Epithelial cell of esophagus (primary cell): ENCODE measurements at places on chromosomes 5 and 9.

GRCh38 chr5:107513337-107514085 is 157.2 kb downstream of the EFNA5 start:
- peak; percentile 18 for DNase-seq

DNA sequence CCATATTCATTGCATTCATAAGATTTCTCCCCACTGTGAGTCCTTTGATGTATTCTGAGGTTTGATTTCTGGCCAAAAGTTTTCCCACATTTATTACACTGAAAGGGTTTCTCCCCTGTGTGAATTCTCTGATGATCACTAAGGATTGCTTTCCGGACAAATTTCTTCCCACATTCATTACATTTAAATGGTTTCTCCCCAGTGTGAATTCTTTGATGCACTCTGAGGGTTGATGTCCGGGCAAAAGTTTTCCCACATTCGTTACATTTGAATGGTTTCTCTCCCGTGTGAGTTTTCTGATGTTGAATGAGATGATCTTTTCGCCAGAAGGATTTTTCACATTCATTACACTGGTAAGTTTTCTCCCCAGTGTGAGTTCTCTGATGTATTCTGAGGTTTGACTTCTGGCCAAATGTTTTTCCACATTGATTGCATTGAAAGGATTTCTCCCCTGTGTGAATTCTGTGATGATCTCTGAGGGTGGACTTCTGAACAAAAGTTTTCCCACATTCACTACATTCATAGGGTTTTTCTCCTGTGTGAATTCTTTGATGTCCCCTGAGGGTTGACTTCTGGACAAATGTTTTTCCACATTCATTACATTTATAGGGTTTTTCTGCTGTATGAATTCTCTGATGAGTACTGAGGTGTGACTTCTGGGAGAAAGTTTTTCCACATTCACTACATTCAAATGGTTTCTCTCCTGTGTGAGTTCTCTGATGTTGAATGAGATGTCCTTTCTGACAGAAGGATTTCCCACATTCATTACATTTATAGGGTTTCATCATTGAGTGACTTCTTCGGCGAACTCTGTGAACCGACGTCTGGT is 18.8 kb downstream of the ZNF510 start:
- no peak for DNase-seq

- no peak for DNase-seq
Measured at GRCh38 chr9:70298245-70298771, 39.5 kb downstream of the SMC5 start.

DNA sequence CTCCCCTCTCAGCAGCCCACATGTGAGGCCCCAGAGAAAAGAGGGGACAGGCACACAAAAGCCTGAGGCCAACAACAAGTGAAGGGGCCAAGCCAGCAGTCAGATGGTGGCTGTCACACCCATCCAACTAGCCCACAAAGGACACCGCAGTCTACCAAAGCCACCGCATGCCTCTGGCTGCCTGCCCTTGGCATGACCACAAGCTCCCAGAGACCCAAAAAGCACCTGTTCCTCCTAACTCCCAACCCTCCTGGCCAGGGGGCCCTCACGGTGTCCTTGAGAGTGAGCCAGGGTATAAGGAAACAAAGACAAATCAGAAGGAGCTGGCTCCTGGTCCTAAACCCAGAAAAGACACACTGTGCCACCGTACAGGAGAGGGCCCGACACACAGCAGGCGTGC is 77.8 kb upstream of the LRRTM2 start:
- DNase-seq: no peak

GRCh38 chr5:52961274-52961681 is 27.9 kb upstream of the ITGA2 start:
- peak; percentile 91 for DNase-seq

- DNase-seq: no peak
Measured at GRCh38 chr9:38195737-38196161, 126.7 kb upstream of the SHB start.

- no peak for DNase-seq
Measured at GRCh38 chr9:138028596-138028995, 151.0 kb downstream of the CACNA1B start.

DNA sequence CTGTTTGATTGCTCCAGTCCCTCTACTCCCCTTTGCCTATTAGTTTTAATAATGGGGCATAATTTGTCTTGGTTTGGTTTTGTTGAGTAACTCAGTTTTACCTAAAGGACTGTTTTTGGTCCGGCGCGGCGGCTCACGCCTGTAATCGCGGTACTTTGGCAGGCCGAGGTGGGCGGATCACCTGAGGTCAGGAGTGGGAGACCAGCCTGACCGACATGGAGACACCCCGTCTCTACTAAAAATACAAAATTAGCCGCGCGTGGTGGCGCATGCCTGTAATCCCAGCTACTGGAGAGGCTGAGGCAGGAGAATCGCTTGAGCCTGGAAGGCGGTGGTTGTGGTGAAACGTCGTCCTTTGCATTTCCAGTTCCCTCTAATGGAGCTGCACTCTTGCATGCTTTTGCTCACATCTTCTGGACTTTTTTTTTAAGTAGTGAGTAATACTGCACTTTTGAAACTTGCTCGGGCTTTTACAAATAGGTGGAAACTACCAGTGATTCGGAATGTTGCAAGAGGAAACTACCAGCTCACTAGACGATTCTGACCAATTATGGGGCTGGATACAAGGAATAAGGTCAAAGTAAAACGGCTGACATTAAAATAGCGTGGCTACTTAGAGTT is 721 bp upstream of the MAML1 start:
- DNase-seq: peak; percentile 95

DNA sequence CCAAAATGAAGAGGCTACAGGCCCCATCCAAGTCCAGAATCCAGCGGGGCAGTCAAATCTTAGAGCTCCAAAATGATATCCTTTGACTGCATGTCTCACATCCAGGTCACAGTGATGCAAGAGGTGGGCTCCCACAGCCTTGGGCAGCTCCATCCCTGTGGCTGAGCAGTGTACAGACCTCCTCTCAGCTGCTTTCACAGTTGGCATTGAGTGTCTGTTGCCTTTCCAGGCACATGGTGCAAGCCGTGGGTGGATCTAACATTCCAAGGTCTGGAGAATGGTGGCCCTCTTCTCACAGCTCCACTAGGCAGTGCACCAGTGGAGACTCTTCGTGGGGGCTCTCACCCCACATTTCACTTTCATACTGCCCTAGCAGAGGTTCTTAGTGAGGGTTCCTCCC is 120.7 kb downstream of the GIN1 start:
- no peak for DNase-seq

DNA sequence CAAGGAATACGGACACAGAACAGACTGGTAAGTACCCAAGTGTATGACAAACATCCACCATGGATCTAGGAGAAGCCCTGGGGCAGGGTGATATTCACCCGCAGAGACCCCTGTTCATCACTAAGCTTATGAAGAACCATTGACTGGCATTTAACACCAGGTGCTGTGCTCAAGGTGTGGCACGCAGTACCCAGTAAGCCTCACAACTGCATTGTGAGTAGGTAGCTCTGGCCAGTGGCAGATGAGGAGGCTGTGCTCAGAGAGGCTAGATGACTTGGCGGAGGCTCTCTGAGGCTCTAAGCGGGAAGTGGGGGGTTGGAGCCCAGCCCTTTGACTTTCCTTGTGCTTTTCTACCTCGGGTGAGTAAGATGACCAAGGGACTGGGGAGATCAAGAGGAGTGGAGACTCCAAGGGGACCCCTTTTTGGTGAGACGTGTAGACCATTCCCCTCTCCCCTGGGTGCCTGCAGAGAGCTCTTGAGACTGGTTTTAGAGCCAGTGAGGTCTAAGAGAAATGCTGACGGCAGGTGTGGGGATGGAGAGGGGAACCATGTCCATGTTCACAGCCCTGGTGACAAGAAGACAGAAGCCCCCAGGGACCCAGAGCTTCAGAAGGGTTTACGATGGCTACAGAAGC is 70.8 kb downstream of the IL6ST start:
- no peak for DNase-seq

DNA sequence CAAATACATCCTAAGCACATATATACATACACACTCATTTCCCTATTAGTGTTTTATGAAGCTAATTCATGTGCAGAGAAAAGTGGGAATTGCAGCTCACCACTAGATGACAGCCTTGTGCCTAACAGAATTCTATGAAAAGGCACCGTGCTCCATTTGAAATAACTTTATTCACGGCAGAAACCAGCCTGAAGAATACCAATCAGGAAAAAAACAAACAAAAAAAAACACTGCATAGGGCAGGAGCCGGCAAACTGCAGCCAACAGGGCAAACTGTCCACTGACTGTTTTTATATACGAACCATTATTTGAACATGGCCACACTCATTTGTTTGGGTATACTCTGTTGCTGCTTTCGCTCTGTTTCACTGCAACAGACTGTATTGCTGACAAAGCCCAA is 33.6 kb downstream of the ERMP1 start:
- peak; percentile 57 for DNase-seq

DNA sequence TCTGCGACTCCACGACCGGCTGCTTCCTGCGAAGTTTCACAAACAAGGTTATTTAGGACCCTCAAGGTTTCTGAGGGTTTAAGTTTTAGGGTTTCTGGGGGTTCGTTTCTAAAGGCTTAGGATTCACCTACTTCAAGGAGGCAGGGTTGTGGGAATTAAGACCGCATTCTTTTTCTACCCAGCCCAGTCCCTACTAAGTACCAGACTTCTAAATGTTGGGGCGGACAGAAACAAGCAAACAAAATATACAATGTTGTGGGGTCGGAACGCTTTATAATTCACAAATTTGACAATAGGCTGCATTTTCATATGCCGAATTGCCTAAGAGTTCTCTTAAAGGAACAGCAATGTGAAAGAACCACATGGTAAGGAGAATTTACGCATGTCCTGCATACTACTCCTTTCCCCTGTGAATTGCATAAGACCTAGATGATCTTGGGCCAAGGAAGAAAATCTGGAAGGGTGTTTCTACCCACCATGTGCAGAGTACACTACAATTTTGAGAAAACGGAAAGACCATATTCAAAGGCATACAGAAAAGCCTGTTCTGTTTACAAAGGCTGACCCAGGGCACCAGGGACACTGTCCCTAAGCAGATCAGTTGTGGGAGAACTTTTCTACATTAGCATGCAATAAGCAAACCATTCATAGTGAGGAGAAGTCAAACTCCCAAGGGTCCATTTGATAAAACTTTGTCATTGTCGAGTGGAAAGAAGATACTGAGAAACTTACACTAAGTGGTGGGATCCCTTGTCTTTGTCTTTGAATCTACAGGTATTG is 457.3 kb downstream of the RAB3C start:
- DNase-seq: no peak

- DNase-seq: no peak
Measured at GRCh38 chr9:110337727-110338126, at the start of gene TXNDC8. Gene TXNDC8, minus strand, starts transcription at chr9:110337863.

- no peak for DNase-seq
Measured at GRCh38 chr5:13212886-13213285, 731.6 kb downstream of the DNAH5 start.

- no peak for DNase-seq
Measured at GRCh38 chr5:38607930-38608564, 51.6 kb upstream of the LIFR start.

GRCh38 chr9:26169708-26170107 is 491.5 kb upstream of the TUSC1 start:
- DNase-seq: peak; percentile 39

- no peak for DNase-seq
Measured at GRCh38 chr5:96809921-96810320, 2.2 kb upstream of the ERAP1 start.

GRCh38 chr9:120891884-120892747 is 15.1 kb upstream of the PHF19 start:
- DNase-seq: no peak

- no peak for DNase-seq
Measured at GRCh38 chr9:6855860-6856259, 98.1 kb downstream of the KDM4C start.
